ENCODE measurements at places on chromosomes 5 and 9.

DNA sequence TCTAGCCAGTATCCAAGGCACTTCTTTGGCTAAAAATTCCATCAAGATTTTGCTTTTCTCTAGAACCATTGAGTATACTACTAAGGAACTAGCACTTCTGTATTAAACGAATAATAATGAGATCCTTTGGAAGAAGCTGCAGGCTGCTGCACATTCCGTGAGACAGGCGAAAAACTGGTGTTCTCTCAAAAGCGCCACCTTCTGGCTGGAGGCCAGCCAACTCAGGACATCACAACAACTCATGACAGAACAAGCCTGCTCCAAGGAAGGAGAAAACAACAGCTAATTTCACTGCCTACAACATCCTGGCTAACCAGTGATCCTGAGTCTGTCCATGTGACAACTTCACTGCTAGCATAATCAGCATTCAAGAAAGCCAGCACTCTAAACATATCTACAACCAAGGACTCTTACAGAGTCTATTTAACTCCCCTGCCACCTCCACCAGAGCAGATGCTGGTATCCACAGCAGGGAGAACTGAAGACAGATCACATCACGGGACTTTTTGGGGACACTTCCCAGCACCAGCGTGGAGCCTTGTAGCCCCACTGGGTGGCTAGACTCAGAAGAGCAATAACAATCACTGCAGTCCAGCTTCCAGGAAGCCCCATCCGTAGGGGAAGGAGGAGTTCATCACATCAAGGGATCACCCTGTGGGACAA lies 150.5 kb downstream of the YTHDC2 start:
- DNase-seq: peak; percentile 8

- no peak for DNase-seq
Observed at GRCh38 chr5:41510176-41510831, at the start of gene PLCXD3. TSS of gene PLCXD3 (minus strand) at chr5:41510601. CDS start at chr5:41510526, 75 bp downstream.

- no peak for DNase-seq
Observed at GRCh38 chr5:65556718-65557117, 6.2 kb downstream of the CENPK start.

DNA sequence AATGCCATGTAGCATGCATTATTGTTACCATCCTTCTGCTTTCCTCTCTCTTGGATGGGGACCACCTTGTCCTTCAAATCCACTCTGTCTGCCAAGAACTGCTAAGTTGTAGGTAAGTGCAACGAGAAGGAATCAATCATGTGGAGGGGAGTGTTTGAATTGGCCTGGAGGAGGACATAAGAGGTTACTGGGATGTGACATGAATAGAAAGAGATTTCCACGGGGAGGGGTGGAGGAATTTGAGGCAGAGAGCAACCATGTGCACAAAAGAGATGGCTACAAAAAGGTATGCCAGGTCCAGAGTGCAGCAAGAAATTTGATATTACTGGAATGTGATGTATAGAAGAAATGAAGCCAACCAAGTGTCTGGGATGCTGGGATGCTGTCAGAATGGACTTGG lies 648.9 kb upstream of the KLF4 start:
- no peak for DNase-seq

DNA sequence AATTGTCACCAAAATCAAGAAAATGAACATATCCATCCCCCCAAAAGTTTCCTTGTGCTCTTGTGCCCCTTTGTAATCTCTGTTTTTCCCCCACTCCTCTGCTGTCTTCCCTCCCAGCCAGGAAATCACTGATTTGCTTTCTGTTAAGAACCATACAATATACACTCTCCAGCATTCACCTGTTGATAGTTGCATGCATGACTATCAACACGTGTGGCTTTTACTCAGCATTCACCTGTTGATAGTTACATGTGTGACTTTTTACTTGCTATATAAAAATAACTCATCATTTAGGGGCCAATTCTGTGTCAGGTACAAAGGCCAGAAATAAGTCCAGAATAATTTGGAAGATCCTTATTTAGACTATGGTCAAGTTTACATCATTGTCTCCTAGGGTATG lies 6.0 kb downstream of the RANBP17 start:
- DNase-seq: no peak

- peak; percentile 84 for DNase-seq
Observed at GRCh38 chr9:123353984-123354591, 1.9 kb upstream of the CRB2 start.

DNA sequence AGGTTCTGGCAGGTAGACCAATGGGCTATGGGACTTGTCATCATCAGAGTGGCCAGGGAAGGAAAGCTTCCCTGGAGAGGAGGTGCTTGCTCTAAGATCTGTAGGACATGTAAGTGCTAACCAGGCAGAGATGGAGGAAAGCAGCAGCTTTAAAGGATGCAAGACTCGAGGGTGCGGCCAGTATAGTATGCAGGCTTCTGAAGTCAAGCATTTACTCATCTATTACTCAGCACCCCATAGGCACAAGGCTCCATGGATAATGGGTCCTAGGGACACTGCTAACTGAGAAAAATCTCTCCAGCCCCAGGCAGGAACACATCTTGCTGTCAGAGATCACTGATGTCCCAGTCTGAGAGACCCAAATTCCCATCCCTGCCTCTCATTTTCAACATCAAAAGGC lies 49.7 kb downstream of the WWC1 start:
- DNase-seq: no peak

- DNase-seq: no peak
Observed at GRCh38 chr5:58666141-58666540, 83.3 kb downstream of the RAB3C start.

- no peak for DNase-seq
Observed at GRCh38 chr5:24290536-24290935, 354.2 kb downstream of the CDH10 start.

GRCh38 chr5:55427157-55427556 lies 107.6 kb downstream of the PLPP1 start:
- DNase-seq: no peak

DNA sequence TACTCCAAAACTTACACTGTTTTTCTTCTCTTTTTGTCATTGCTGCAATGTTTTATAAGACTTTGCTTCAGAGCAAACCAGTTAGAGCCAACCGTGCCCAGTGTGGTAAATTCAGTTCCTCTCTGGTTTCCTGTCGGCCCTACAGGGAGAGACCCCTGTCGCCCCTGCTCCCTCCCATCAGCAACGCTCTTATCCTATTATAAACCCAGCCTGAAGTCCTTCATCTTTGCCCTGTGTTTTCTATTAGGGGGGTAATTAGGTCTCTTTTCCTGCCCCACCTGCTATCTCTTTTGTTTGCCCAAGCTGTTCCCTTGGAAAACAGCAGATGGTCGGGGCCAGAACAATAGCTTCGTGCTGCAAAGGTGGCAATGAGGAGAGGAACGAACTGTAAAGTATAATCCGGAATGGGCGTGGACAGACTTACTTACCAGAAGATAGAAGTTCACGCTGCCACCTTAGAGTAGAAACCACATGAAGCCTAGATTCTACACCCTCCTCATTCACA lies 21.4 kb upstream of the OTULINL start:
- no peak for DNase-seq

DNA sequence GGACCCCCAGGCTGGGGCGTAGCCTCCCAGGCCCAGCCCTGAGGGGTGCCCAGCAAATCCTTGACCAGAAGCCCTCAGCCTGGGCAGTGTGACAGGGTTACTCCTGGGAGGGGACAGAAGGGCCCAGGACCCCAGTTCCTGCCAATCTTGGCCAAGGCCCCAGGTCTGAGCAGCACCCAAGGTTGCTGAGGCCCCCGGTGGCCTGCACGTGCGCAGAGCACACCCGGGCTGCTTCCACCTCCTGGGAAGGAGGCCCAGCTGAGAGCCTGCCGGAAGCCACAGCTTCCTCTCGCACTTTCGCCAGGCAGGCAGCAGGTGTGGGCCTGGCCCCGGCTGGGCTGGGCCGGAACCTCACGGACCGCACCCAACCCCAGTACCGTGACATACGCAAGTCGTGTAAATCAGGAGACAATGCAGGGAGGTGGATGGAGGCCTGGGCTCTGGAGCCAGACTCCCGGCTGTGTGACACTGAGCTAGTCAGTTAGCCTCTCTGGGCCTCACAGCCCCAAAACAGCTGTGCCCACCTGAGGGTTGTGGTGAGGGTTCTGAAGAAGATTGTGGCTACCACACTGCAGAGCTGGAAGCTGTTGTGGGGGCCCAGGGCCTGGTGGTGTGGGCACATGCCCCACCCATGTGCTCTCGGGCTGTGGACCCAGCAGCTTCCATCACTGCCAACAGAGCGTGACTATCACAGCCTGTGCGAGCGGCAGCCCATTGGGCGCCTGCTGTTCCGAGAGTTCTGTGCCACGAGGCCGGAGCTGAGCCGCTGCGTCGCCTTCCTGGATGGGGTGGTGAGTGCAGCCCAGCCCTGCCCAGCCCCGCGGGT lies 5.1 kb downstream of the GRK6 start:
- peak; percentile 69 for DNase-seq

GRCh38 chr5:68240771-68241170 lies 25.2 kb downstream of the PIK3R1 start:
- DNase-seq: no peak

GRCh38 chr9:138028596-138028995 lies 151.0 kb downstream of the CACNA1B start:
- DNase-seq: no peak

GRCh38 chr5:149317281-149318048 lies 27.8 kb upstream of the GRPEL2 start:
- peak; percentile 76 for DNase-seq

- no peak for DNase-seq
Observed at GRCh38 chr5:102154291-102154690, 141.8 kb downstream of the SLCO4C1 start.

DNA sequence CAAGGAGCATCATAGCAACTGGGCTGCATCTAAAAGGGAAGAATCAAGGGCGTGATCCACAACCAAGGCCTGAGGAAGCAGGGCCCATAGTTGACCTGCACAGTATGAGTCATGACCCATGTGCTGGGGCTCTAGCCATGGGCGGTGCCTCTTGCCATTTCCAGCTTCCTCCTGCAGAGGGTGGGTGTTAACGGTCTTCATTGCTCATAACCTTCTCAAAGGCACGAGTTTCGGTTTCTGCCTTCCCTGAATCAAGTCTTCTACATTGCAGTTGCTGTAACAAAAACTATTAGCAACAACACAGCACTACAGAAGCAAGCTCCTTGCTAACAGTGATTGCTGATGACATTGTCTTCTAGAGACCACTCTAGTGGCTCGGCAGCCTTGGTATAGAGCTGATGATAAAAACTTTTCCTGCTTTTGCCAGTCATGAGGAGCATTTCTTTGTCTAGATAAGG lies 66.9 kb downstream of the CTSL start:
- peak; percentile 23 for DNase-seq

DNA sequence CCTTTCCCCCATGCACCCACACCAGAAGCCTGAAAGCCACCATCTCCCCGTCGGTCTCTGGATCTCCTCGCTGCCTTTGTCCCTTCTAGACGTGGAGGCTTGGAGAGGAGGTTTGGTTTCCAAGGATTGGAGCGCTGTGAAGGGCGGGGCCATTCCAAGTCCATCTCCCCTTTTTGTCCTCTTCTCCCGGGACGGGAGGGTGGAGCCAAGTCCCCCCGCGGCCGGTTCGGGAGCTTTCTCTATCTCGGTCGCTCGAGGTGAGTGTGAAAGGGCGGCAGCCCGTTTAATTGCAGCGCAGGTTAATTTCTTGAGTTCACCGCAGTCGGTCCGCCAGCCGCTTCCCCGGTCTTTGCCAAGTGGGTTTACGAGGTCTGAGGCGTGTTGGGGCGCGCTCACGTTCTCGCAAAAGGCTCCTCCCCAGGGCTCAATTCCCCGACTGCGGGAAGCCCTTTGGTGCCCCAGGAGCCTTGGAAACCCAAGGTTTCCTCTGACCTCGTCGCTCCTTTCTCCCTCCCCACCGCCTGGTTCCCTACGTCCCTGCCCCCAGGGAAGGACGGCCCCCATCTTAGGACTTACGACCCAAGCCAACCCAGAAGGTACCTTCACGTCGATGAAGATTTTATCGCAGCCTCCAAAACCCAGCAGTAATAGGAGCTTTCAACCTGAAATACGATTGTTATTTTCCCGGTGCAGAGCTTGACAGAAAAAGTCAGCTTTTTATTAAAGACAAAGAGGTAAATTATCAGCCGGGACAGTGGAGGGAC lies 2.8 kb upstream of the ZNF462 start:
- no peak for DNase-seq

DNA sequence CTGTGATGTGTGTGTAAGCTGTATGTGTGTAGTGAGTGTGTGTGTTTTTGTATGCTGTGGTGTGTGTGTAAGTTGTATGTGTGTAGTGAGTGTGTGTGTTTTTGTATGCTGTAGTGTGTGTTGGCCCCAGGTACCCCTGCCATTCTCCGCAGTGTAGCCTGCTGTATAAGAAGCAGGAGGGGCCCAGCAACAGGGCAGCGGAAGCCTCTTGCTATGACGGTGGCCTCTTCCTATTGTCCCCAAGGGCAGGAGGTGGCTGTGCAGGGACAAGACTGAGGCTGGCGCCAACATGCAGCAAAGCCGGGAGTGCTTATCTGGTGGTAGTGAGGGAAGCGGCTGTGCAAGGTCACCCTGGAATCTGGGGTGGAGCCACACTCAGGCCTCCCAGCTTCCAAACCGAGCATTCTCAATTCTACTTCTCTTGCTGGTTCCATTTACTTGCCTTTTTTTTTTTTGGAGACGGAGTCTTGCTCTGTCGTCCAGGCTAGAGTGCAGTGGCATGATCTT lies 5.1 kb downstream of the SPAAR start:
- DNase-seq: no peak

- no peak for DNase-seq
Observed at GRCh38 chr5:74239261-74239660, 401.3 kb downstream of the ENC1 start.

DNA sequence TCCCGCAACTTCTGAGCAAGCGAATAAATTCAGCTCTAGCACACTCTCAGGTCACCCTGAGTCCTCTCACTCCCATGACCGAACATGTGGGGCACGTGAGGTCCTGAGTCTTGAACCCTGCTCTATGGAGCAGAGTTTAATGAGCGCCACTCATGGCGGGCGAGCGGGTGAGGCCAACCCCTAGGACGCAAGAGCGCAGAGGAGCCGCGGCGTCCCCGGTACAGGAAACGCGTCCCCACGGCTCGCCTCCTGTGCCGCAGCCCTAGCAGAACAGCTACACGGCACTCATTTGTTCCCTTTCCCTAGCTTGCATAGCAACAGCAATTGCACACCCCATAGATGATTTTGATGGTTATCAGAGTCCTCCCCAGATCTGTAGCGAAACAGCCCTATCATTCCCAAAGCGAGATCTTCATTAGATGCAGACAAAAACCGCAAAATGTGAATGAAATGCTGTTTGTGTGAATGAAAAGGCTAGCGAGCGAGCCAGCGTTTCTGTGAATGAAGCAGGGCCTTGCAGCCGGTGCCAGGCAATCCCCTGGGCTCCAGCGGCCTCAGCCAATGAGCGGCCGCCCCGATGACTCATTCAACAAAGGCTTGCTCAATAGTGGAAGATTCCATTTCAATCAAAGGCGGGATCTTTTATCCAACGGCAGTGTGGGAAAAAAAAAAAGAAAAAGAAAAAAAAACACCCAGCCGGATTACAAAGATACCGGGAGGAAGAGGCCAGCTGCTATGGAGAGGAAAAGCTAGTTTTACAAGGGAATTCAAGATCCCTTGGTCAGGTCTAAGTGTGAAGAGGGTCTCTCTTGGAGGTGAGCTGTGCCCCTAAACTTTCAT lies 1.5 kb upstream of the SHC3 start:
- peak; percentile 51 for DNase-seq

DNA sequence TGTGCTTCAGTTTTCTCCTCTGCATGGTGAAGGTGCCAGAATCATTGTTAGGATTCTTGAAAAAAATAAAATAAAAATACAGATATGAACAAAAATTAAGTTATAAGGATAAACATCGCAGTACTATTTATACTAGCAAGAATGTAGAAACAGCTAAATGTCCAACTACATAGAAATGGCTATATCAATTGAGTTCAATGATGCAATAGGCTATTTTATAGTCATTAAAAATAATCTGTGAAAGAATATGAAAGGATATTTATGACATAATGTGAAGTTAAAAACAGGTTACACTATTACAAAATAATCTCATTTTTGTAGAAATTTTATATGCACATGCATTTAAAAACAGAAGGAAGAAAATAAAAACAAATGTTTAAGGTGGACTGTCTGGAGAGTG lies 198.7 kb upstream of the TRIM32 start:
- DNase-seq: no peak

Data from GM13977 (cell line).